Activated CD8-positive, alpha-beta T cell treated with anti-CD3 and anti-CD28 coated beads, Interleukin-2, amount 10 ng/mL, durations not matched to agents 7 days and 5 days (primary cell): ENCODE measurements at places on chromosomes 16 and 17.

DNA sequence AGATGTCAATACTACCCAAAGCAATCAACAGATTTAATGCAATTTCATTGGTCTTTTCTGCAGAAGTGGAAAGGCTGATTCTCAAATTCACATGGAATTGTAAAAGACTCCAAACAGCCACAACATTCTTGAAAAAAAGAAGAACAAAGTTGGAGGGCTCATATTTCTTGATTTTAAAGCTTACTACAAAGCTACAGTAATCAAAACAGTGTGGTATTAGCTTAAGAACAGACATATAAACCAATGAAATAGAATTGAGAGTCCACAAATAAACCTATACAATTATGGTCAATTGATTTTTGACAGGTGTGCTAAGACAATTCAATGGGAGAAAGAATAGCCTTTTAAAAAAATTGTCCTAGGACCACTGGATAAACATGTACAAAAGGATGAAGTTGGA is 14.4 kb upstream of the ABCC1 start:
- no peak for DNase-seq

- no peak for DNase-seq
These were observed 11.4 kb downstream of the SCGB1C2 start for GRCh38 chr17:148757-149156.

DNA sequence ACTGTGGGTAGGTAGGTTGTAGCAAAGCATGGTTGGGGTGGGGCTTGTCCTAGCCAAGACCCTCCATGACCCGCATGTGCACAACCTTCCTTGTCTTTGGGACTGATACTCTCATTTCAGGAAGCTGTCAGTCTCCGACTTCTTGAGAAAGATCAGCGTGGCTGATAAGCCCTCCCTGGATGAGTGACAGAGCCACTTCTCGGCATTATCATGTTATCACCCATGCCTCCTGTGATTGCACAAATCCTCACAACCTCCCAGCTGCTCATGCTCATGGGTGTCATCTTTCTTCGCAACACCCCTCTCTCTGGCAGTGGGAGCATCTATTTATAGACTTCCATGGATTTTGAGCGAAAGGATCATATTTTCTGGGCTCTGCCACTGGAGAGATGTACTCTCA is 314.2 kb downstream of the FOXL1 start:
- no peak for DNase-seq

DNA sequence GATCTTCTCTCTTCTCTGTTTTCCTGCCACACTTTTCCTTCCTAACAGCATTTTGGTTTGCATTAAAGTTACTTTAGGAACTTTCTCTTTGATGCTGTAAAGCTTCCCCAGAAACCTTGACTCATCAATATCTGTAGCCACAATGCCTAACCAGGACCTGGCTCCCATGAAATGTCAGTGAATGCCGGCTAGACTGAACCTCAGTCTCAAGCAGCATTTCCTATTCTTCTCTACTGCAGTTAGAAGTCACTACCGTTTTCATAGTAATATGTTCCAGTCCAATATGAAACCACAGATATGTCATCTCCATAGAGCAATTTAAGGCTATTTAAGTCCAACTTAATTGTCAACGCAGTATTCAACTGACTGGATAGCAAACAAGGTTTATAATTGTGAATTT is 28.9 kb downstream of the ITFG1 start:
- no peak for DNase-seq

DNA sequence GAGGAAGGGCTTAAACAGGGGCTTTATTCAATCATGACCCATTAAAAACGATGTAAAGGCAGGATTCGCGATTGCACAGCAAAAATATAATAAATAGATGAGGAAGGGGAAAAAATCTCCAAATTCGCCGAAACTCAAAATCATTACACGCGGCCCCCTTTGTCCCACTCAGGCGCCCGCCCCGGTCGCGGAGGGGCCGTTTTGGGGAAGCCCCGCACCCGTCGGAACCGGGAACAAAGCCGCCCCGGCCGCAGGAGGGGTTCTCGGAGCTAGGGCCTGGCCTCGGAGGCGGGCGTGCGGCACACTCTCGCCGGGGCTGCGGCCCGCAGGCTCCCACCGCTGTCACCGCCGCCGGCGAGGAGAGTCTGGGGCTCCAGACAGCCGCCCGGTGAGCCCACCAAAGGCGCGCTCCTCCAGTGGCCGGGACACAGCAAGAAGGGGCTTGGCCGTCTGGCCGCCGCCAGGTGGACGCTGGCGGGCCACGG is 521 bp downstream of the C16orf87 start:
- peak; percentile 52 for DNase-seq

DNA sequence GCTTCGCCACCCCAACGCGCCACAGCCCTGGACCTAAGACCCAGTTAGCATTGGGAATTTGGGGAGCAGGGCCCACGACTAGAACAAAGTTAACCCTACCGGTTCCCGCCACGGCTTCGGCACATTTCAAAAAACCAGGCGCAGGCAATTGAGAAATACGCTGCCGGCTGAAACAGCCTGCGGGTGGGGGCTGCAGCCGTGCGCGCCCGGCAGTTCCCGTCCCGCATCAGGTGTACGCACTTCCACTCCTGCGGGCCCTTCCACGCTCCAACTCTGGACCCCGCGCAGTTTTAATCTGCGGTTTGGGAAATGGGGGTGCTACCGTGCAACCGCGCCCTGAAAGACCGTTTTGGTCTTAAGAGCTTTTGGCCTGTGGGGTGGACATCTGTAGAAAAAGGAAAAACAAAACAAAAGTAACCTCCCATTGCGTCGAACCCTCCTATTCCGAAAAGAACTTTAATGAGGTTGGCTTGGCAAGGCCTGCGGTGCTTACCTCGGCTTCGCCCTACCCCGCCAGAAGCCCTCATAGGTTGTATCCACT is 7.1 kb downstream of the IRX5 start:
- DNase-seq: no peak

DNA sequence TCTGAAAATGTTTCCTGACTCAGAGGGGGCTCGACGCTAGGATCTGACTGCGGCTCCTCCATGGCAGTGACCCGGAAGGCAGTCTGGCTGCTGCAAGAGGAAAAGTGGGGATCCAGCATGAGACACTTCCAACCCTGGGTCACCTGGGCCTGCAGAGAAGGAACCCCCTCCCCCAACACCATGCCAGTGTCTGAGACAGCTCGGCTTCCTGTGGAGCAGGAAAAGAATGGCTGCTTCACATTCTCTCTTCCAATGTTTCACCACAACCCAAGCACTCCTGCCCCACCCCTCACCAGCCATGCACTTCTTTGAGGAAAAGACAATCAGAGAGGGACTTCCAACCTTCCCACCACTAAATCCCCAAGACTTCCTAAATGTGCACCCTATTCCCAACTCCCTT is 10.8 kb downstream of the TP53 start:
- DNase-seq: no peak

DNA sequence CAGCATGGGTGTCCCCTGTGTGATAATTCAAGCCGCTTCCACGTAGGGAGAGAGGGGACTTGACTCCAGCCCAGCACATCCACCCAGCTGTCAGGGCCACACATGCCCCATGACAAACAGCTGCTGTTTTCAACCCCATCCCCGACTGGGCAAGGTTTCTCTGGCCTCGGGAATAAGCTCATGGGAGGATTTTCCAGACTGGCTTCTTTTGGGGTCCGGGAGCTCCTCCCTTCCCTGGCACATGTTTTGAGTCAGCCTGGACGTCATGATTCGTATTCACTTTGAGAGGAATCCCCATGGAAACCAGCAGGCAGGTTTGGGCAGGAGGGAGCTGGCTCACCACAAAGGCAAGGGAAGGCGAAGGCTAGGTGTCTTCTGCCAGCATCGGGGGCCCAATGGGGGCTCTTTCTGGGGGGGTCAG is 156.4 kb downstream of the CMIP start:
- DNase-seq: no peak

DNA sequence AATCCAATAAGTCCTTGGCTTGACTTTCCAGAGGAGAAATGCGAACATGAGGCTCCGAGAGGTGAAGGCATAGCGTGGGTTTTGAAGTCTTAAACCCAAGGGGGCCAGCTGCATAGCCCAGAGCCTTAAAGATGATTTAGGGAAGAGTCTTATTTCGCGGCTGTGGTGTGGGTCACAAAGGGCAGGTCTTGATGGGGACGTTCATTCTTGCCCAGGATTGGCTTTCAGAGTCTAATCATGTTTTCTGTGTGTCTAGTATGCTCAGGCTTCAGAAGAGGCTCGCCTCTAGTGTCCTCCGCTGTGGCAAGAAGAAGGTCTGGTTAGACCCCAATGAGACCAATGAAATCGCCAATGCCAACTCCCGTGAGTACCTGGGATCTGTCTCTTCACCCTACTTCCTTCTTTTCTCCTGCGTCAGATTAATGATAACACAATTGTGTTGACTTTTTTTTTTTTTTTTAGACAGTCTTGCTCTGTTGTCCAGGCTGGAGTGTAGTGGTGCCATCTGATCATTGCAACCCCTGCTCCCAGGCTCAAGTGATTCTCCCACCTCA is 951 bp downstream of the RPL19 start:
- DNase-seq: no peak

DNA sequence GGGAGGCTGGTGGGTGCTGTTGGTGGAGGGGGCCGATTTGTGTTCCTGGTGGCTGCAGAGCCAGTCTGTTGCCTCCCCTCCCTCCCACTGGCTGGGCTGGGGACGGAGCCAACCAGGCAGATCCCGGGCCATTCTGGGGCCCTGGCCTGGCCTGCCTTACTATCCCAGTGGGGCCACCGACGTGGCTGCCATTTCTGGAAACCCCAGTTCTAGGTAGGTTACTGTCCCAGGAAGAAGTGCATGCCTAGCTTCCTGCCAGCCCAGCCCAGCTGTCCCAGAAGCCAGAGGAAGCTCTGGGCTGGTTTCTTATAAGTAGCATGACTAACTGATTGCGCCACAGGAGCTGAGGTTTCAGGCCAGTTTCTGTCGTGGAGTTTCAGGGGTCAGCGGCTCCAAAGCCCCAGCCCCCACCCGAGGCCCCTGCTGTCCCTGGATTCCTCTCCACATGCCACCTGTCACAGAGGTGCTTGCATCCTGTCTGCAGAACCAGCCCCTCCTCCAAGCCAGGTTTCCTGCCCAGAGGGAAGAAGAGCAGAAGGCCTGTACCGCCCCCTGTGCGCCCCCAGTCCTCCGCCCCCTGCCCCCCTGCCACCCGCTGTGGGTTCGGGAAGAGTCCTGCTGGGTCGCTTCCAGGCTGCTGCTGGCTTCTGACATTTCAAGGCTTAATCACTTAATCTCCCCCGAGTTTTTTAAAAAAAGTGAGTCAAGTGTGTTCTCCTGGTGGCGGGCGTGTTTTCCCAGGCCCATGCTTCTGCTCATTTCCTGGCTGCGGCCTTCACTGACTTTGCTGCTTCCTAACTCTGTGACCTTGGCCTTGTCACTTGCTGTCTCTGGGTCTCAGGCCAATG is 13.2 kb downstream of the IL4R start:
- peak; percentile 62 for DNase-seq

DNA sequence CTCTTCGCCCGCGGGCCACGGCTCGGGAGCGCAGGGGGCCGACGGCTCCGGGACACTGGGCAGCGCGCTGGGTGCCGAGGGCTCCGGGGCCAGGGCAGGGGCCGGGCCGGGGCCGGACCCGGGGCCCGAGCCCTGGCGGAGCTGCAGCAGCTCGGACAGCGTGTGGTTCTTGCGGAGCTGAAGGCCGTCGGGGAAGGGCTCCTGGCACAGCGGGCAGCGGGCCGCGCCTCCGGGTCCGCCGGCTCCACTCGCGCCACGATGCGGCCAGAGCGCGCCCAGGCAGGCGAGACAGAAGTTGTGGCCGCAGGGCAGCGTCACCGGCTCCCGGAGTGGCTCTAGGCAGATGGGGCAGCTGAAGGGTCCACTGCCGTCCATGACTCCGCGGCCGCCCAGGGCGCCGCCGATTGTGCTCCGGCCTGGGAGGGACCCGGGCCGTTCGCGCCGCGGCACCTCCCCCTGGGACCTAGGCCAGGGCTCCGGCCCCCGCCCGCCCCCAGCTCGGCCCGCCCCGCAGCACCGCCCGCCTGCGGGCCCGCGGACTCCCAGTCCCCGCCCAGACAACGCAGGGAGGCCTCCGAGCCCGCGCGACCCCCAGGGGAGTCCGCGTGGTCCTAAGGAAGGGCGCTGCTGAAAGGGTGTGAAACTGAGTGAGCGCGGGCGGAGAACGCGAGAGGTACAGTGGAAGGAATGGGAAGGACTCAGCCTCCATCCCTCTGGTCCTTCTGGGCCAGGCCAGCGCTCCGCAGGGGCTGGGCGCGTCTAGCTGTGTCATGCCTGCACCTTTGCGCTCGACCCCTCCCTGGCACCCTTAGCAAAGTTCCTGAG is at the start of gene TRIM47:
TSS of gene TRIM47 (minus strand) at position 408 of the 825 bp plus-strand sequence. CDS start at position 375, 33 bp downstream.
- DNase-seq: peak; percentile 64

DNA sequence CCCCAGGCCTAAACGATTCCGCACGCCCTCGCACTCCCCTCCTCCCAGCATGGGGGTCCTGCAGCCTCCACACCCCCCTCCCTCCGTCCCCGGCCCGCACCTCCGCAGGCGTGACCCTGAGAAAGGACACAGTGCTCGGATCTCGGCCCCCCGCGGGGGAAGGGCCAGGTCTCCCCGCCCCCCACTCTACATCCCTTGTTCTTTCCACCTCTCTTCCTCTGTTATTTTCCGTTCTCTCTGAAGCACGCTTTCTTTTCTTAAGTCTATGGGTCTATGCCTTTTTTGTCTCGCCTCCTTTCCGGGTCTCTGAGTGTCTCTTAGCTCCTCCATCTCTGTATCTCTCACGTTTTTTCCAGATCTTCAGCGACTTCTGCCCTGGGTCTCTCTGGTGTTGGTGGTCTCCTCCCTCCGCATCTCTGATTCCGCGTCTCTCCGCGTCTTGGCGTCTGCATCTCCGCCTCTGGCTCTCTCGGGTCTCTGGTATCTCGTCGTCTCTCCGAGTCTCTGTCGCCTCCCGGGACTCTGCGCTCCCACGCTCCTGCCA is 2.1 kb upstream of the HES7 start:
- peak; percentile 41 for DNase-seq

GRCh38 chr17:74525781-74526288 is 5.4 kb downstream of the CD300LB start:
- DNase-seq: no peak

GRCh38 chr16:56689171-56689570 is 6.9 kb downstream of the MT1X start:
- no peak for DNase-seq

DNA sequence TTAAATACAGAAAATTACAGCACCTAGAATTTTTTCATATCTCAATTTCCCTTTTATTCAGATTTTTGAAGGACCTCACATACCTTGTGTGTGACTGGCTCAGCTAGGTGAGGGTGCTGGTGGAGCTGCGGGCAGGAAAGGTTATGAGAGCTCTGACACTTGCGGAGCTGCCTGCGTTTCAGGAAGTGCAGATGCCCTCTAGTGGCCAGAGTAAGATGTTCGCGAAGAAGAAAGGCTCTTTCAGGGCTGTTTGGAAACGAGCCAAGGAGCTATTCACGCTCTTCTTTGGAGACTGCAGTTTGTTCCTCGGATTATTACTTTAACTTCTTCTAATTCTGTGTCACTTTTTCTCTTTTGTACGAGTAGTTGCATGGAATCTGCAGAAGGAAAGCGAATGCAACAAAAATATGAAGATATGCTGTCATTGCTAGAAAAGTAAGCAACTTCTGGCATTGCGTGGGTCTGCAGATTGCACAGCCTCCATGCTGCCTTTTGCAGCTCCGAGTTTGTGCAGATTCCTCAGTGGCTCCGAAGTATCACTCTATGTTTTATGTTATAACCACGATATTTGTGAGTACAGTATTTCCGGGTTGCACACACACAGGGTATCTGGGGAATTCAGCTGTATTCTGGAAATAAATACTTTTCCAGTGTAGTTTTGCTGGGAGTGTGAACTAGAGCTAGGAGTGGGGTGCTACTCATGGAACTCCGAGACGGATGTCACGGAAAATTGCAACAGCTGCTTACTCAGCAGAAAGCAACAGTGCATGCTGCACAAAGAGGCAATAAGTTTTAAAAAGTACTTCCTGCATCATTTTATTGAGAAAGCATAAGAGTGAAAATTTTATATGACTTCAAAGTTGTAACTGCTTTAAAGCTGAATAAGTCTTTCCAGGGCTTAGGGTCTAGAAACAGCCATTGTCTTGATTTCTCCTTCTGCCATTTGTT is 46.3 kb downstream of the DNAH9 start:
- peak; percentile 60 for DNase-seq
